Nephron progenitor cell (in vitro differentiated cells): ENCODE measurements at places on chromosomes 2 and 18.

DNA sequence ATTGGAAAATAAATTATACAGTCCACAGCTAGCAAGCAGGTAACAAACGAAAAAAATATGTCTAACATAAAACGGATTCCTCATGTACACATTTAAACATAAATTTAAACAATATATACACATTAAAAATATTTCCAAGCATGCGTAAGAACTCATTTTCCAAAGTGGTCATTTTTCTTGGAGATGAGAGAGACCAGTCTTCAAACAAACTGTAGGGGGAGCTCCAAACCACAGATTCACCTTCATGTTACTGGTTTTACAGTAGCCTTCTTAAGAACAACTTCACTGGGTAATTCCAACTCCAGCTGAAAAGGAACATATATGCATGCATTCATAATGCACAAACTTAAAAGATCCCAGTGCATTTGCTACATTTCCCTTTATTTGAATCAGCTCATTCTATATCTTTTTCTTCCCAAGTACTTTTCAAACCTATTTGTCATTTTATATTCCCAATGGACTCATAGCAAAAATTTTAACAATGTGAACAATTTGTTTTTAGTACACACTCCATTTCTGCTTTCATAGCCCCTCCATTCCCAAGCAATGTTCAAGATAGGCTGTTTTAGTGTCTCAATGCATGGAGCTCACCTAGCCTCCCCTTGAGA lies 4.7 kb upstream of the STAMBP start:
- peak; percentile 22 for DNase-seq

DNA sequence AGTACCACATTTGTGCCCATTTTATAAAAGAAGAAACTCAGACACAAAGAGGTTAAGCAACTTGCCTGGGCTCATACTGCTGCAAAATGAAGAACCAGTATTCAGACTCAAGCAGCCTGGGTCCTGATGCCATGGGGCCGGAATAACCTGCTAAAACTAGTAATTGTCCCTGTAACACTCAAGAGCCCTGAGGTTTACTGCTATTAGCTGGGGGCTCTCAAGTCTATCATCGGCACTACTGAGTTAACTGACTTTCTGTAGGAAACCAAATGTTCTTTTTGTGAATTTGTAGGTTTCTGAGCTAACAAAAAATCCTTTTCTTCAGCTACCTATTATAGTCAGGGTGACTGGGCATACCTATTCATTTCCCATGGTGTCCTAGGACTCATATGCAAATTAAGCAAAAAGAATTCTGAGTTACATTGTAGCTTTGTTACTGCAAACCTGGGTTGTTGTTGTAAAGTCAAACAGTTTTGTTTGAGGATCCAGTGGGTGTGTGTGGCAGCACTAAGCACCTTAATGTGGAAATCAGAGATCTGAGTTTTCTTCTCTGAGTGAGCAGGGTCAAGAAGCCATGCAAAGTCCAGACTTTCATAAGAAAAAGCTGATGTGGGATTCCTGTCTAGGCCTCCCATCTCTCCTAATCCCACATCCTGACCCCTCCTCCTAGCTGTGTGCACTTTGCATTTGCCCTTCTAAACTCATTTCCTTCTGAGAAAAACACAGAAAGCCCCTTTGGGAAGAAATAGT lies 72.4 kb upstream of the TNP1 start:
- no peak for DNase-seq

DNA sequence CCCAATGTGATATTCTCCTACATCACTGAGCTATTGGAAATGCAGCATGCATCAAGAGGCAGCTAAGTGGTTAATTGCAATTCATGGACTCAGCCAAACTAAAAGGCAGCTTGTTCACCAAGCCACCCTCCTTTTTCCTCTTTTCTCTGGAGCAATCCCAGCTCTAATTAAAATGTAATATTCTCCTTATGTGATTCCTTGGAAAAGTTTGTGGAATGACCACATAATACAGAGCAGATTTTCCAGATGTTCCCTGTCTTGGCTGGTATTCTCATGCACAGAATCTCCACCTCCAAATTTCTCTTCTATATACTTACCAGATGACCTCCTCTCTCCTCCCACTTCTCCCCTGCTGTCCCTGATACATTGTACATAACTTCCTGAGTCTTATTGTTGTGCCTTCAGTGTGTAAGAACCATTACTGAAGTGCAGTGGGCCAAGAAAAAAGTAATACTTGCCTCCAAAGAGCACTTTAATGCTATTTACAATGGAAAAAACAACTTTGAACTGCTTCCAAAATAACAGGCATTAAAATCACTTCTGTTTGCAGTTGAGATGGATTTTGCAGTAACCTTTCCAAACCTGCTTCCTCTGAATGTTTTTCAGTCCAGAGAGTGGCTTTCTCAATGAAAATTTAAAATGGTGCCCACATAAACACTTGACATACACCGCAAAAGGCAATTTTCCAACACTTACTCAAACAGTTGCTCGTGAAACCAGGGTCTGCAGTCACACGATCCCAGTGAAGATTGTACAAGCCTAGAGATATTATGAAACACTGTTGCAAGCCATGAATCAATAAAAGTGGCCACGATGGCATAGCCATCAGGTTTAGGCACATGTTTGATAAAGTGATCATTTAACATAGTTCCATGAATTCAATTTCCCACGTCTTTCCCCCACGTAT lies 258.0 kb downstream of the MTX2 start:
- no peak for DNase-seq

DNA sequence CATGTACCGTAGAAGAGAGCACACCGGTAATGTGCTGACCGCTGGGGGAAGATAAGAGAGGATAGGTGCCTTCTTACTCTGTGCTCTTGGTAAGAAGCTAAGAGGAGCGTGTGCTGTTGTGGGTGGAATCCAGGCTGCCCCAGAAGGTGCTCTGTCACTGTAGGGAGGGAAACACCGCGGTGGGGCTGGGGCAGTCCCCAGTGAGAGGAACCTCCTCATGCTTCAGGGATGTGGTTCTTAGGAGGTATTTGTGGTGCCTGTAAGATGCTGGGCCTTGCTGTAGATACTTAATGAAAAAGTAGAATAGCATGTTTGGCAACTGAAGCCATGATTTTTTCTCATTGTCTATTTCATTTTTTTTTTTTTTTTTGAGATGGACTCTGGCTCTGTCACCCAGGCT lies 1.1 kb downstream of the COLEC11 start:
- DNase-seq, result no peak
